ENCODE measurements at places on chromosomes 2 and 18. TPM values are rescaled to one million over a fixed set of nuclear protein-coding genes. Genes with fewer than 3 reads are reported as not detected.

- DNase-seq, result no peak
Observed at GRCh38 chr2:88032070-88032702, 15.8 kb upstream of the RNU2-63P start.

GRCh38 chr18:65753520-65753919, 2.7 kb downstream of the CDH7 start:
- DNase-seq, result no peak

DNA sequence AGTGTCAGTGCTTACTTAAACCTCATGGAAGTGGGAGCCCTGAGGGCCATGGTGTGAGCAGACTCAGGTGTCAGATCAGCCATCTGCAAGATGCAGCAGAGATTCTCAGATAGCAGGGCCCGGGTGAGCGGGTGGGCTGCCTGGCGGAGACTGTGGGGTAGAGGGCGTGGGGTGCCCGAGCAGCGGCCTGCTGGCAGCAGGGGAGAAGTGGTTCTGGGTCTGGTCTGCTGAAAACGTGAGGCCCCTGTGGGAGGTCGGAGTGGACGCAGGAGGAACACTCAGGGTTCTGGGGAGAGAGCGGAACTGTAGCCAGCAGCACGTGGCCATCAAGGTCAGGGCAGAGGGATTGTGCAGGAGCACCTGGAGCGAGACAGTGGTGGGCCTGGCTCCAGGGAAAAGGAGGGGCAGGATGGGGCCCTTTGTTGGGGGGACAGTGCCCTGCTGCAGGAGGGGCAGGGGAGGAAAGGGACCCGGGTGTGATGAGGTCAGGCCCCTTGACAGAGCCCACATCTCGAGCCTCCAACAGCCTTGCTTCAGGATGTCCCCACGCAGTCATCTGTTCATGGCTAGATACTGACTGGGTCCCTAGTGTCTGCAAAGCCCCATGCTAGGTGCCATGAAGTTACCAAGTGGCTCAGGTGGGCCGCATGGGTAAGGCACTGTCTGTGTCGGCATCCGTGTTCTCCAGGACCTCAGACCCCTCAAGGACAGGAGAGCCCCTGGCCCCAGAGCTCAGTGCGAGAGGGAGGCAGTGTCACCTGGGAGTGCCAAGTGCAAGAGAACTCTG, 2.7 kb upstream of the ESPNL start:
- DNase-seq, result no peak

GRCh38 chr2:98472961-98473746, 28.5 kb downstream of the INPP4A start:
- no peak for DNase-seq

- no peak for DNase-seq
Observed at GRCh38 chr2:172813314-172813888, 77.8 kb downstream of the RAPGEF4 start.

DNA sequence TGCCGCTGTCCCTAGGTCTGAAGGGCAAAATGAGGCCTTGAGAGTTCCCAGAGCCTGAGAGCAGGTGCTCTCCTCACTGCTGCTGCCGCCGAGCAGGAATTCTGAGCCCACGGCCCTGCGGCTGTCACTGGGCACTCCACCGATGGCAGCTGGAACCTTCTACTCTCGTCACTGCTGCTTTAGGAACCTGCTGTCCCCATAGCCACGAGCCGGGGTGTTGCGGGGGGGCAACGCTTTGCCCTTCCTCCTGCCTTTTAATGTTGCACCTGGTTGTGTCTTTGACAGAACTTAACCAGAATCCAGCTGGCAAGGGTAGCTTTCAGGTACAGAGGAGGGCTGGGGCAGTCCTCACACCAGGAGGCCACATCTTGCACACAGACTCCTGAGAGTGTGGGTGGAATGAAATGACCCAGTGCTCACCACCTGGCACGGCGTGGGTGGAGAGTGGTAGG, 32.3 kb downstream of the NCK2 start:
- DNase-seq, result no peak

- no peak for DNase-seq
Observed at GRCh38 chr2:98528349-98528748, 80.0 kb downstream of the COA5 start.

DNA sequence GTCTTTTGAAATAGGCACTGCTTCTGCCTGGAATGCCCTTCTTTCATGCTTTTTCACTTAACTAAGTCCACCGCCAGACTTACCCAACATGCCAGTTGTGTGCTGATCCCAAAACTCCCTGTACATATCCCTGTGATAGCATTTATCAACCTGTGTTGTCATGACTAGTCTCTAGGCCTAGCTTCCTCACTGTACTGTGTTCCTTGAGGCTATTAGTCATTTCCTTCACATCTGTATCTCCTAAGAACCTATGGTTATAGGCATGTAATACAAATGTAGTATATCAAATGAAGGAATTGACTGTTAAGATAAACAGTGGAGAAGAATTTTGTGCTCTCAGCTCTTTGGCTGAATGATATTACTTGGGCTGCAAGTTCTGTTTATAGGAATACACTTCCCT, 184.3 kb downstream of the CYRIA start:
- no peak for DNase-seq

GRCh38 chr2:72738096-72738495, 87.7 kb downstream of the EXOC6B start:
- no peak for DNase-seq

- DNase-seq, result no peak
Observed at GRCh38 chr2:33033606-33034081, 86.9 kb downstream of the LTBP1 start.

- DNase-seq, result no peak
Observed at GRCh38 chr2:209121691-209122090, 302.2 kb upstream of the MAP2 start.

DNA sequence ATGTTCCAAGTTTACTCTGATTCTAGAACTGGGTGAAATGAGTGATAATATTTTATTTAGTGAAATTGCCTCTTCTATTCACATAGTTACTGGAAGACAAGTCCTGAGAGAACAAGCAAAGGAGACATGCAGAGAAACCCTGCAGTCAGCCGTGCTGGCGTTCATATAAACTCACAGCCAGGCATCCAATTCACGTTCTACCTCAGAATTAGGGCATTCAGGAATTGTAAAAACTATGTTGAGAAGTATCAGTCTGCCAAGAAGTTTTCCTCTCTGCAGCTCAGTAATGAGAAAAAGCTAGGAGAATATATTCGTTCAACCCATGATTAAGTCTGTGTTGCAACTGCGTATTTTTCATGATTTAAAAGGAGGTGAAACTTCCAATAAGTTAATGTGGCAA, 156.2 kb upstream of the DSEL start:
- no peak for DNase-seq

- DNase-seq, result no peak
Observed at GRCh38 chr2:9473985-9474360, 378 bp upstream of the IAH1 start.

DNA sequence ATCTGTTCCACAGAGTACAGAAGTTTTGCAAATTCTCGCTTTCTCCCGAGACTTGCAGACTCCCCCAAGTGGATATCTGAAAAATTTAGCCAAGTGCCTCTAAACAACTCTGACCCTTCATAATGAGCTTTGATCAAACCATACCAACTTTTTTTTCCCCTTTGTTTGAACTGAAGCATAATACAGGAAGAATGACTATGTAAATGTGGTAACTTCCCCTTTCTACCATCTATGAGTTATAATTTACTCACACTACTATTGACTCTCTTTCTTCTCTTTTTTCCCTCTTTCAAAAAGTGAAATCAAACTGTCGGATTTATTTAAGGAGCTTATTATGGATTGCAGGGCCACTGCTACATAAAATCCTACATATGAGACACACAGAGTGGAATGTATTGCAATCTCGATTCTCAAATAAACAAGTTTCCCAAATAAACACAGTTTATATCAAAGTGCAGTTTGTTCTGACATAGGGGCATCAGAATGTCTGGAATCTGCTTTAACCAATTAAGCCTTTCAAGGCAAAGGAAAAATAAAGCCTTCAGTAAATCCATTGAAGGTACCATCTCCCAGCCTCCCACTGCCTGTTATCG, 1.4 kb upstream of the ZNF804A start:
- peak; percentile 51 for DNase-seq

- DNase-seq, result no peak
Observed at GRCh38 chr2:150532879-150533278, 45.4 kb upstream of the RND3 start.

GRCh38 chr2:51859260-51859659, 827.3 kb upstream of the NRXN1 start:
- DNase-seq, result no peak

DNA sequence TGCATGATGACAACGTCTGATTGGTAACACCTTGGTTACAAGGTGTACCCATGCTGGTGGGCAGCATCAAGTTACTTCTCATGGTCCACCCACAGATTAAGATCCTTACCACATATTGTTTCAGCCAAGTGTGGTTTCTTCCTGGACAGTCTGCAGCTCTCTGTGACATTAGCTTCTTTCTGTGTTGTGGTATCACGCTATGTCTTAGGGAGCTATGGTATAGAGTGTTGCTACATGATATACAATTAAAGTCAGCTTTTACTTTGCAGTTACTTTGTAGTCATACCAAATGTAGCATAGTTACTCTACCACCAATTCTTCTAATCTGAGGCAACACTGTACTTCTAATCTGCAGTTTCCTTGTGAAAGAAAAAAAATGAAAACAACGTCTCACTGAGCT, 48.8 kb downstream of the ZCCHC2 start:
- DNase-seq, result no peak

DNA sequence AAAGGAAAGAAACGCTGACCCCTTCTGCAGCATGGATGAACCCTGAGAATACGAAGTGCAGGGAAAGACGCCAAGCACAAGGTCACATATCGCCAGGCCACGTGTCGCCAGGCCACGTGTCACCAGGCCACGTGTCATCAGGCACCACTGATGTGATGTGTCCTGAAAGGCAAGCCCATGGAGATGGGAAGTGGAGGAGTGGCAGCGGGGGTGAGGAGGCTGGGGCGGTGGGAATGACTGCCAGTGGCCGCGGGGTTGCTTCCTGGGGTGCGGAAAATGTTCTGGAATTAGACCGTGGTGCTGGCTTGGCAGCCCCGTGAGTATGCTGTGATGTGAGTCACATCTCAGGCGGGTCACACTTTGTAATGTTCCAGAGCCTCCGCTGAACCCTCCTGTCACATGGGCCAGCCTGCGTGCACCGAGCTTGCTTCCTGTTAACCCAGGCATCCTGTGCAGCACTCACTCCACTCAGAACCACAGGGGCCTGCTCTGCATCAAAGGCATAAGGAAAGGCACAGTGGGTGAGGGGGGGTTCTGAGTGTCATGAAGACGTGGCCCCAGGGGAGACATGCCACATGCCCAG, 39.0 kb downstream of the SLC66A2 start:
- no peak for DNase-seq

DNA sequence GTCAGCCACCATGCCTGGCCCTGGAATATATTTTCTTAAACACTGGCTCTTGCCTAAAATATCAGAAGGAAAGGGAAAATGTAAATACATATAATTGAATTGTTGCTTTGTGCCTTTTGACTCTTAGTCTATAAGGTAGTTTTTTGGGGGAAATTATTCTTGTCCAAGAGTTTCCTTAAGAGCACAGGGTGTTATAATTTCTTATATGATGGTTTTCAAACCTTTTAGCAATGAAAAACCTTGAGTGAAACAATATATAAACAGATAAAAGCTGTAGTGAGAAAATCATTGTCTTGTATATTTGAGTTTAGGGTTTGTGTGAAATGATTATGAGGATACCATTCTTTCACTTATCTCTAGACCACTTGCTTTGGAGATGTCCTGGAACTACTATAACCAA, 40.2 kb downstream of the DDX1 start:
- no peak for DNase-seq

Gene AKAIN1
- total RNA-seq, result not detected

Gene AAMP
- total RNA-seq, result 97.7 TPM

Gene PRKAG3
- total RNA-seq, result not detected

Gene ABCB11
- total RNA-seq, result 0.18 TPM

Gene CYP26B1
- 0.44 TPM for total RNA-seq

Gene CBLN2
- 0.47 TPM for total RNA-seq

Gene LIMS1
- 491 TPM for total RNA-seq

Gene DPP10
- not detected for total RNA-seq

Gene MAL
- total RNA-seq, result 3.1 TPM

Gene AFF3
- total RNA-seq, result 5.8 TPM

Gene ABCG5
- total RNA-seq, result not detected

Gene CDH19
- total RNA-seq, result not detected

Gene PLA2R1
- 14.5 TPM for total RNA-seq
